CD4-positive, alpha-beta T cell treated with Interleukin-17A for 4 hours (primary cell): ENCODE measurements at places on chromosomes 6 and 20.

- DNase-seq, result no peak
Measured at GRCh38 chr6:111118826-111119225, 31.5 kb downstream of the SLC16A10 start.

GRCh38 chr20:49647550-49647949 lies 66.1 kb downstream of the B4GALT5 start:
- DNase-seq, result no peak

- DNase-seq, result no peak
Measured at GRCh38 chr6:135759831-135760230, 91.7 kb upstream of the PDE7B start.

DNA sequence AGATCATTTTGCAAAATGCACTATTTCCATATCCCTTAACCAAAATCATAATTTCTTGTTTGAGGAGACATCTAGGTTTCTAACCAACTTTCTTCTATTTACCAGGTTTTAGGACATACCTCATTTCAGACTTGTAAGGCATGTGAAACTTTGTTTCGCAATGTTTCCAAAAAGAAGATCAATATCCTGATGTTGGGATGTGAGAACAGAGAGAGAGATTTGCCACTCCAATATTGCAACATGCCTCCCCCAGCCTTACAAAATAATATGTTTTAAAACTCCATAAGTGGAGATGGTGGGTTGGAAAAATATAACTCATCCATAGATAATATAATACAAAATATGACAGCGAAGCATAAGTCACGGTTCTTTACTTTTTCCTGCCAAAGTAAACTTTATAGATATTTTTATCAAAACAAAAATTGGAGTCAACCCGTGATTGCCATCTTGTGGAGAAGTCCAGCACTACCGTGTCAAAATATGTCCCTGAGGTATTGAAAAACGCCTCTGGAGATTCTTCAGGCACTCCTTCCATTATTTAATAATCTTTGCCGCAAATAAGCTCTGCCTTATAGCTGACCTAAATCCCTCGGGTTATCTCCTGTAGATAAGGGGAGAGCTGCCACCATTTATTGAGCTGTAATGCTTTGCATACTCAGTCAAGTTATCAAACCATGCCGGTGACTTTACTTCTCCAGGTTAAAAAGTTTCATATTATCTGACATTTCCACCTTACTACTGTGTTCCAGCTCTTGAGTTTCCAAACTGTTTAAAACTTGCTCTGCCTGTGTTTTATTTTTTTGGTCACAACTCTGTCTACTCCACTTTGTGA lies 534.2 kb downstream of the HACE1 start:
- DNase-seq, result no peak

DNA sequence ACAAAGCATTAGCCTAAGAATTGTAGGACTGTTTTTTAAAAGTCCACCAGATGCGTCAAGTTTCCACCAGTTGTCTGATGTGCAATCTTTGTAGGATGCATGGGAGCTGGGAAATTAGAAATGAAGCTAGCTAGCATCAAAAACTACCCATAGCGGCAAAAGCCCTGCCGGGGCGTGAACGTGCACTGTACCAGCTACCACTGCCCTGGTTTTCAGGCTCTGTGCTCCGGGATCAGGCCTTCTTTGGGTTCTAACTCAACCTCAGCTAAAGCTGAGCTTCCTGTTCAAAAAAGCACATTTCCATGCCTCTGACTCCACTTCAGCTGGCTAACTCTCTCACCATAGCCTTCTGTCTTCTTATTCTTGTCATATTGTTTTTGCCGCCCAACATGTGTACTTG lies 26.9 kb upstream of the FUCA2 start:
- DNase-seq, result peak; percentile 35

GRCh38 chr6:105560611-105561066 lies 157.8 kb upstream of the PREP start:
- DNase-seq, result no peak

GRCh38 chr20:16260911-16261310 lies 312.3 kb downstream of the KIF16B start:
- DNase-seq, result no peak

GRCh38 chr6:17790489-17790888 lies 83.8 kb upstream of the NUP153 start:
- no peak for DNase-seq

DNA sequence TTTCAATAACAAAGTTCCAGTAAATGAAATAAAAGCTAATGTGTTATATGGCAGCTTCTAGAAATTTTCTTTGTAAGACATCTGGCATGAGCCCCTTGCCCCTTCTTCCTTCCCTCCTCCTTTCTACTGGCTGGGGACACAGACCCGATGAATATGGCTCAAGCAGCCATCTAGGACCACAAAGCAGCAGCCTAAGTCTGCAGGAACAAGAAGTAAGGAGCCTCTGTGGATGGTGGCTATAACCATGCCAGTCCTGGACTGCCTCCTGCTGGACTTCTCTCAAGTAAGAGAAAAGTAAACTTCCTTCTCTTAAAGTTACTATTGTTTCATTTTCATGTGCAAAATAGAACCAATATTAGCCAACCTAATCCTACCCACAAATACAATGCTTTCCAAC lies 114.9 kb upstream of the DST start:
- DNase-seq, result no peak

GRCh38 chr6:89162047-89162371 lies 16.2 kb downstream of the PM20D2 start:
- no peak for DNase-seq

DNA sequence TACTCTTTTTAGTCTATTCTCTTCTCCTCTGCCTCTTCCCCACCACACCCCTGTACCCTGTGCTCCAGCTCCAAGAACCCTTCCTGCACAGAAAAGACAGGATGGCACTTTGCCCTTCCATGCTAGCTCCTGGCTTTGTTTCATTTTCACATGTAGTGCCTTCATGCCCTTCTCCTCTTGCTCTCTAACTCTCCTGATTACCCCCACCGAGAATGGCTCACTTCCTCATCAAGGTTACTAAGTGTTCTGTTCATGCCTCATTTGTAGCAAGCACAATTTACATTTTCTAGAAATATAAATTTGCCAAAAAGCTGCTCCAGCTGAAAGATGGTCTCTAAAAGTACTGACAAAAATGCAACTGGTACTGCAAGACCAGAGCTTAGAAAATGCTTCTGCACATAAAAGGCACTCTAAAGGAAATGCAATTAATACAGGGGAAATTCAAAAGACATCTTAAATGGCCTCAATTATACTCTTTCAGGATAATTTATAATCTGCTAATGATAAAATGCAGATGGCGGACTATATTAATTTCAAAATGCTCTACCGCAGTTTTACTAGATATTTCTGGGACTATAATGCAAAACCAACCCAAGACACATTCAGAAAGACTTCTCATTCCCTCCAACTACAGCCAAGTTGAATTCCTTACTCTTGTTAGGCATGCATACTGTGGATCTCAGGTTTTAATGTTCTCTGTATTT lies 570.2 kb downstream of the PRKN start:
- no peak for DNase-seq

GRCh38 chr6:111076024-111076695 lies 11.1 kb upstream of the SLC16A10 start:
- DNase-seq, result no peak

DNA sequence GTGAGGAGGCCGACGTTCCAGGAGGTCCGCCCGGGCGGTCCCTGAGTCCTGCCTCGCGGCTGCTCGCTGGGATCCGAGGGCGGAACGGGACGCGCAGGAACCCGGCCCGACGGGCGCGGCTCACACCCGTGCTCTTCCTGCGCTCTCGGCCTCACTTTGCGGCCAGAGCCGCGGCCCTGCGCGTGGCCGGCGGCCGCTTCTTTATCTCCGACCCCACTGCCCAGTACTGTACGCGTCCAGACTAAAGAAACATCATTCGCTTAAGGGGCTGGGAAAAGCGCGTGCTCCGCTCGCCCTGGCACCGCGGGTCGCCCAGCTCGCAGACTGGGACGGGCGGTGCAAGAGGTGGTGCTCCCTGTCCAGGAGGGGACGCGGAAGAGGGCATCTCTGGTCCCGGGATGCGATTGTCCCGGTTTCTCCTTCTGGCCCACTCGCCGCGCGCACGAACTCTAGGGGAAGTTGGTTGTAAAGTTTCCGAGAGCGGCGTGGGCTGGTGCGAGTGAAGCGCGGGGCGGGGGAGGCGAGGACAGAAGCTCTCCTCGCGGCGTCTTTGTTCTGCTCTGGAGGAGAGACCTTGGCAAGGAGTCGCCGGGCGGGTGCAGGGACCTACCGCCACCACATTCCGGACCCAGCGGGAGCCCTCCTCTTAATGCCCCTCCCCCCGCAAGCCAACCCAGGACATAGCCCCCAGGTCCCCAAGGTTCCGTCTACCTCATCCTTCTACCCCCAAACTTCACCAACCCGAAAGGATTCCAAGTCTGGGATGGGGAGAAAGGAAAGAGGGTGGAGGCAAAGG lies 71.0 kb downstream of the SOX4 start:
- DNase-seq, result peak; percentile 11

GRCh38 chr6:114032721-114033120 lies 61.8 kb upstream of the HDAC2 start:
- no peak for DNase-seq

DNA sequence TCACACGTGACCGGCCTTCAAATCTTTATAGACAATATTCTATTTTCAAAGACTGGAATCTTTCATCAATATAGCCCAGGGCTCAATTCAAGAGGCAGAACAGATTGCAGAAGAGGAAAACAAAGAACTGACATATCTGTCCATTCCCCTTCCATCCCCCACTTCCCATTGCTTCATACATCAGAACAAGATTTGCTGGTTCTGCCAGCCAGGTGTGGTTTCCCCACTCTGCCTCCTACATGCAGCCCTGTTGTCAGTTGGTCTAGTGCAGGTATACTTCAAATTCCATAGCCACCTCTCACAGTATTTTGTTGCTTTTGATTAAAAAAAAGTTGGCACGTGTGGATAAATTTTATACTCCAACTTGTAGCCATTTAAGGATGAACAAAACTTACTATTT lies 174.9 kb downstream of the CD109 start:
- no peak for DNase-seq

DNA sequence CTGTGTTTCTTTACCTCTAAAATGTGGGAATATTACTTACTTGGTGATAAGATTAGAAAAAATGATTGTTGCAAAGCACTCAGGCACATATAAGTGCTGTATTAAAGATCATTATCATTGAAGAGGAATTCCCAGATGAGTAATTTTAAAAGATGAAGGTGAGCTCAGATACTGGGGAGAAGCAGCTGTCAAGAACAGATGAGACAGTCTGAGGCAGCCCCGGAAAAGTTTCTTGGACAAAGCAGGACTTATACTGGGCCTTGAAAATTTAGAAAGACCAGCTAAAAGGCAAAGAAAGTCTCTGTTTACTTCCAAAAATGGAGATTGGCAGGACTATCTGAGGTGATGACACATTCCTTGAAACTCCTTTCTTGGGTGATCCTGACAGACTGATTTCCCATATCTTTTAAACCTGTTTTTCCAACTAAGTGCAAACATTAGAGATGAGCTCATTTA lies 93.8 kb upstream of the MARCKS start:
- DNase-seq, result no peak

DNA sequence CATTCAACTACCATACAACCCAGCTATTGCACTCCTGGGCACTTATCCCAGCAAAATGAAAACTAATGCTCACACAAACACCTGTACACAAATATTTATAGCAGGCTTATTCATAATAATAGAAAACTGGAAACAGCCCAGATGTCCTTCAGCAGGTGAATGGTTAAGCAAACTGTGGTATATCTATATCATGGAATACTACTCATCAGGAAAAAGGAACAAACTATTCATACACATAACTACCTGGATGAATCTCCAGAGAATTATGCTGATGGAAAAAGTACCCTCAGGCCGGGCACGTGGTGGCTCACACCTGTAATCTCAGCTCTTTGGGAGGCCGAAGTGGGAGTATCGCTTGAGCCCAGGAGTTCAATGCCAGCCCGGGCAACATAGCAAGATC lies 3.8 kb upstream of the BLTP3A start:
- DNase-seq, result no peak

DNA sequence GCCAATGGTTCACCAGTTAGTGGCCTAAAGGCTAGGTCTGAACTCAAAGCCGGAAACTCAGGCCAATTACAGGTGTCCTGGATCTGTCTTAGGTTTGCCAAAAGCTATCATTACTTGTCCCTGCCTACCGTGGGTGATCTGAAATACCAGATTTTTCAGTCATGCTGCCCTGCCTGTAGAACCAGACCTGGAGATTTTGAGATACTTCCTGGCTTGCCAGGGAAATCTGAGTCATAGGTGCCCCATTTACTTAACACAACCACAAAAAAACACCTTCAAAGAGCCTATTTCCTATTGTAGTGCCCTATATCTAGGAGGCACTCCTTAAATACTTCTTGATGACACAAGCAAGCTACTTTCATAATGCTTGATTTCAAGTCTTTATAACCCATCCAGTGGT lies 13.9 kb upstream of the RANBP9 start:
- peak; percentile 53 for DNase-seq

GRCh38 chr20:6708010-6708409 lies 59.5 kb upstream of the BMP2 start:
- DNase-seq, result no peak

GRCh38 chr20:22559711-22560318 lies 24.6 kb downstream of the FOXA2 start:
- no peak for DNase-seq

DNA sequence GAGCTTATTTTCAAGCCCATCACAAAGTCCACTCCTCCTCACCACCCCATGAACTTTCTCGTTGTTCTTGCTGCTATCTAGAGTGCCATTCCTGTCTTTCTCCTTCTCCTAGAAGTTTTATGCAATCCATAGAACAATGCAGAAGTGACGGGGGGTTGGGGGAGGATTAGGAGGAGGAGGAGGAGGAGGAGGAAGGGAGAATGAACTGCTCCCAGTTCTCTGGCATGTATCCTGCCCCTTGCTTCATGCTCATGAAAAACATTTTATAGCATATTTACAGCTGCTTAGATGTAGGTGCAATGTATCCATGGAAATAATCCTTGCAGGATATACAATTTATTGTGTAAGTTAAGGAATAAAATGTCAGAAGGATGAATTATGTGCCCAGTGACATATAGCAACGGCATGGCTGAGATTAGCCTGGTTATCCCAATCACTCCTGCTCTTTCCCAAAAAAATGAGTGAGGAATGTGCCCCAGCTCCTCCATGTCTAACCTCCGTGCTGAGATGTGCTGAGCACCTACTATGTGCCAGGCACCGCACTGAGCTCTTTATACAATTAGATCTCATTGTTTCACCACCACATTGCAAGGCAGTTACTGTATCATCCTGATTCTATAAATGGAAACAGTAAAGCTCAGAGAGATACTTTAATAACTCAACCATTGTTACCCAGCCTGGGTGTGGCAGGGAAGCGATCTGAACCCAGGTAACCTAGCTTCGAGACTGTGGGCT lies 41.6 kb upstream of the TFAP2C start:
- no peak for DNase-seq

DNA sequence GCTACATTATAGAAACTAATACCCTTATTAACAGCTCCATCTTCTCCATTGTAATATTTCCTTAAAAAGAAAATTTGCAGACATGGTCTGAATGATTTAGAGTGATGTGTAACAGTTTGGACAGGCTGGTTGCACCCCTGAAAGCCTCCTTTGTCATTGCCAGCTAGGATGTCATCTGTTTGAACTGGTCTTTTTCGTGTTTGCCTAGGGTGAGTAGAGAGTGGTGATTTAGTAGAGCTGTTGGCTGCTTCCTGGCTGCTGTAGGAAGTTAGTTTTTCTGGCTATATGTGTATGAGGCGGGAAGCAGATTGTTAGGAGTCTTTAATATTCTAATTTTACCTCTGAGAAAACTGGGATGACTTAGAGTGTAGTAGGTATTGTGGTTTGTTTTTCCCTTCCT lies 101.1 kb downstream of the ZFAND3 start:
- no peak for DNase-seq

- no peak for DNase-seq
Measured at GRCh38 chr6:90496258-90497016, 90.4 kb downstream of the MAP3K7 start.
